ENCODE measurements at places on chromosomes 13 and 19.
A peak's percentile ranks its signal among the peaks of the same experiment; 100 is the strongest.

GRCh38 chr19:10290357-10290875 is 664 bp downstream of the ICAM5 start:
- DNase-seq, result no peak

DNA sequence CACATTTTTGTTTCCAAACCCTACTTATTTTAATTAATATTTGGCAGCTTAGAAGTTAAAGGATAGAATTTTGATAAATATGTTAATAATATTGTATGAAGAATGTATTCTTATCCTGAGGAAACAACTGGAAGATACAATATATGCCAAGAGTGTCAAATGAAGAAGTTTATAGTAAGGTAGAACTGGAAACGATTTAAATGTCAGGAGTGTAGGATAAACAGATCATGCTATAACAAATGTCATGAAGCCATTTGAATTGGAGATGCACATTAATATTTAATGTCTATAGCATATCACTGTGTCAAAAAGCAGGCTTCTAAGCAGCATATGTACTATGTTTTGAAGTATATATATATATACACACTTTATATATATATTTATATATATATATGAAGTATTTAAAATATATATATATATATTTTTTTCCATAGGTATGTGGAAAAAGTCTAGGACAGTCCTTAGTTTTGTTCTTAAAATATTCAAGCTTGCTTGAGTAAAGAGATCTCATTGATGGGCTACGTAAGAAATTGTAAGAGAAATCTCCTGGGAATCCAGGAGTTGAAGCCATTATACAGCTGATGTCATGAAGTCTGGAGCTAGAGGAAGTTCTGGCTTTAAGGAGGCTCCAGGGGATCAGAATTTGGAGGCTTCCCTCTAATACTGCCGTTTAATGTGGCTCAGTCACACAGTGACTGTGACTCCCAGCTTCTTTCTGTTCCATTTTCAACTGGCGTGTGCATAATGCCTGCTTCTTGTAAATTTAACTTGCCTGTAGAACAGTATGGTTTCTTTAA is 79.9 kb upstream of the MYCBP2 start:
- no peak for DNase-seq

GRCh38 chr19:18254546-18255503 is 19.4 kb downstream of the IQCN start:
- DNase-seq, result no peak

GRCh38 chr13:45851171-45851921 is at the start of gene SIAH3:
Gene SIAH3 (minus strand): TSS chr13:45851753. CDS start chr13:45851629, 124 bp downstream.
- DNase-seq, result no peak

GRCh38 chr19:14271840-14272239 is 65.9 kb upstream of the ADGRL1 start:
- DNase-seq, result no peak

GRCh38 chr19:44741841-44742329 is 6.6 kb upstream of the BCL3 start:
- DNase-seq, result peak; percentile 93

DNA sequence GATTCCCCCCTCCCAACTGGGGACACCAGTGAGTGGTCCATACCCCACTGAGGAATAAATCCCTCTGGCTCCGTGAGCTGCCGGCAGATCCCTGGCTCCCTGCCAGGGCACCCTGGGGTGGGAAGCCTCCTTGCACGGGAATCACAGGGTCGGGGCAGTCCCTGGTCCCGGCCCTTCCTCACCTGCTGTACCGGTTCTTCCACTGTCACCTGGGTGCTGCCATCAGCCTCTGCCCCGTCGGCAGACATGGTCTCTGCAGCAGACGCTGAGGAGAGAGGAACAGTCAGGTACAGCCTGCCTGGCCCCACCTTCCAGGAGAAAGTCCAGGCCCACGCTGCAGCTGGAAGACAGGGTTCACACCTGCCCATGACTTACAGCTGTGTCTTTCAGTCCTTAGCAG is 6.3 kb downstream of the PLIN3 start:
- DNase-seq, result no peak

DNA sequence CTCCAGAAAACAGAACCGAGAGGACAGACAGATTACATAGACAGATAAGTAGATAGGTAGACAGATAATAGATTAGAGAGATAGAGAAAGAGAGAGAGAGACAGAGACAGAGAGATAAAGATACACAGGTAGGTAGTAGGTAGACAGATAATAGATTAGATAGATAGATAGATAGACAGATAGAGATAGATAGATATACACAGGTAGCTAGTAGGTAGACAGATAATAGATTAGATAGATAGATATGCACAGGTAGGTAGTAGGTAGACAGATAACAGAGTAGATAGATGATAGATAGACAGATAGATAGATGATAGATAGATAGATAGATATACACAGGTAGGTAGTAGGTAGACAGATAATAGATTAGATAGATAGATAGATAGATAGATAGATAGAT is 10.1 kb downstream of the FFAR2 start:
- DNase-seq, result no peak

DNA sequence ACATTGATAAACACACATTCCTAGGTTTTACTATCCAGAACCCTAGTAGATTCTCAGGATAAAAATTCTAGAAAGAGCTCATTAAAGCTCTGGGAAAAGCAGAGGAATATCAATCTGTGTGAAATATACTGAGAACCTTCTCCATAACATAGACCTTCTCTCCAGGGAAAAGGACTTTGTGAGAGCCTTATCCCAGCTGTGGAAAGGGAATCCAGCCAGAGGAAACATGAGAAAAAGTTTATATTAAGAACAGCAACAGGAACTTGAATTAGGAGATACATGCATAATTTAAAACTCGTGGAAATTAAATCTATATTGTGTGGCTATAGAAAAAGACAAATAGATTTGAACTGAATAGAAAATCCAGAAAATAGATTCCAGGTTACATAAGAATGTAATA is 1639.9 kb downstream of the EFNB2 start:
- no peak for DNase-seq

DNA sequence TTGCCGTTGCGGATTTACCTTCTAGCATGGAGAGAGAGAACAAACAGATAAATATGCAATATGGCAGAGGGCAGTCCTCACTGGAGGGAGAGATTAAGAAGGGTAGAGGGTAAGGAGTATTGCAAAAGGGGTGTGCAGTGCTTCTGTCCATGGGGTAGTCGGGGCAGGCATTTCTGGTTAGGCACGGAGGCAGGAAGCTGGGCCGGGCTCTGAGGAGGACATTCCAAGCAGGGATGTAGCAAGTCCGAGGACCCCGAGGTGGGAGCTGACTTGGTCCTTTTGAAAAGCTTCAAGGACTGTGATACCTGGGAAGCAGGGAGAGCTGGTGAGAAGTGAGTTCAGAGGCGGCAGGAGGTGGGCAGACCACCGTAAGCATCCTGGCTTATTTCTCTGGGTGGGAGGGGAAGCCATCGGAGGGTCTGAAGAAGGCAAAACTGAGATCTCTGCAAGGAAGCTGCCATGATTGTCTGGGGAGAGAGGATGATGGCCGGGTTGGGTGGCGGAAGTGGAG is 214.9 kb downstream of the FGF9 start:
- no peak for DNase-seq

DNA sequence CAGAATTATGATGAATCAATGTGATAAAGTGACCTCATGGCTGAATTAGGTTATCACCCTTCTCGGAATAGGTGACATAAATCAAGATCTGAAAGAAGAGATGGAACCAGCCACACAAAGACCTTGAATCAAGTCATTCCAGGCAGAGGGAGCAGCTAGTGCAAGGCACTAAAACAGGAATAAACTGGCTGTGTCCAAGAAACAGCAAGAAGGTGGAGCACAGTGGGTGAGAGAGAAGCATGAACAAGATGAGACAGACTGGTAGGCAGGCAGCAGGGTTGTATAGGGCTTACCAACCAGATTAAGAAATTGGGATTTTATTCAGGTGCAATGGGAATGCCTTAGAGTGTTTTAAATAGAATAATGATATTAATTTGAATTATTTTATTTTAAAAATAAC is 470.3 kb downstream of the PCDH20 start:
- no peak for DNase-seq

- DNase-seq, result no peak
These were observed 33.2 kb downstream of the CCL25 start for GRCh38 chr19:8085598-8086408.

GRCh38 chr13:46492946-46493345 is 60.0 kb upstream of the LRCH1 start:
- DNase-seq, result no peak

GRCh38 chr19:16327911-16328823 is 3.5 kb downstream of the KLF2 start:
- peak; percentile 71 for DNase-seq

DNA sequence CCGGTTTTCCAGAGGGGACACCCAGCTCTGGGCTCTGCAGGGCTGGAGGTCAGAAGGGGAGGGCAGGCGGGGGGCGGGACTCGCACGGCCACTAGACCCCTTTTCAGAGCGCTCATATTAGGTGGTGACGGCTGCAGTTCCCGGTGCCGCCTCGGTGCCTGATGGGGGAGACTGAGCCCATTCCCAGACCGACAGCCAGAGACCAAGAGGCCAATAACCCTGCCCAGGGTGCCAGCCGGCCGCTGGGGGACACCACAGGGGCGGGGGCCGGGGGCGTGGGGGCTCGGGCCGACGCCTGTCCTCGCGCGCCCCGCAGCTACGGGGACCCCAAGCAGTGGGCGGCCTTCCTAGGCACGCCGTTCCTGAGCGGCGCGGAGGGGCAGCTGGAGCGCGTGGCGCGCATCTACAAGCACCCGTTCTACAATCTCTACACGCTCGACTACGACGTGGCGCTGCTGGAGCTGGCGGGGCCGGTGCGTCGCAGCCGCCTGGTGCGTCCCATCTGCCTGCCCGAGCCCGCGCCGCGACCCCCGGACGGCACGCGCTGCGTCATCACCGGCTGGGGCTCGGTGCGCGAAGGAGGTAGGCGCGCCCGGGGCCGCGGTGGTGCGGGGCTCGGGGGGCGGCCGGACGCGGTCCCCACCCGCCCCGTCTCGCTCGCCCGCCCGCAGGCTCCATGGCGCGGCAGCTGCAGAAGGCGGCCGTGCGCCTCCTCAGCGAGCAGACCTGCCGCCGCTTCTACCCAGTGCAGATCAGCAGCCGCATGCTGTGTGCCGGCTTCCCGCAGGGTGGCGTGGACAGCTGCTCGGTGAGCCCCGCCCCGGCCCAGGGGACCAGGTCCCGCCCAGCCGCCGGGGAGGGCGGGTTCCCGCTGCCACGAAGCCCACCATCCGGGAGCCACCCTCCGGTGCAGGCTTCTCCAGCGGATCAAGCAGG is 2.4 kb downstream of the TIMM13 start:
- DNase-seq, result peak; percentile 78

GRCh38 chr13:71395053-71395452 is 472.0 kb downstream of the DACH1 start:
- no peak for DNase-seq

GRCh38 chr19:582497-583197 is 7.0 kb upstream of the HCN2 start:
- no peak for DNase-seq

DNA sequence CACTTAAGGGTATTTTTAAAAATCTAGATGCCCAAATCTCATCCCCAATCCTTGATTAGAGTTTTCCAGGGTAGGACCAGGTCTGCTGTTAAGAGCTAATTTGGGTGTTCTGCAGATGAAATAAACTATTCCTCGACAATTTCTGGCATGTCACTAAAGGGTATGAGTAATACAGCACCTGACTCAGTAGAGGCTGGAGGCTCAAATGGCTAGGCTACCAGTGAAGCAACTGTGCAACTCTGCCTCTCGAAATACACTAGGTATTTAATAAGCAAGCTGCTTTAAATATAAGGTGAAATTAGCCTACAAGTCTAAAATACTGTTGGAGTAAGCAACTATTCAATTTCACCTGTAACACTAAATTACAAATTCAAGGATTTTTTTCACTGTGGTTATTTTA is 1.5 kb downstream of the RNF6 start:
- DNase-seq, result no peak

DNA sequence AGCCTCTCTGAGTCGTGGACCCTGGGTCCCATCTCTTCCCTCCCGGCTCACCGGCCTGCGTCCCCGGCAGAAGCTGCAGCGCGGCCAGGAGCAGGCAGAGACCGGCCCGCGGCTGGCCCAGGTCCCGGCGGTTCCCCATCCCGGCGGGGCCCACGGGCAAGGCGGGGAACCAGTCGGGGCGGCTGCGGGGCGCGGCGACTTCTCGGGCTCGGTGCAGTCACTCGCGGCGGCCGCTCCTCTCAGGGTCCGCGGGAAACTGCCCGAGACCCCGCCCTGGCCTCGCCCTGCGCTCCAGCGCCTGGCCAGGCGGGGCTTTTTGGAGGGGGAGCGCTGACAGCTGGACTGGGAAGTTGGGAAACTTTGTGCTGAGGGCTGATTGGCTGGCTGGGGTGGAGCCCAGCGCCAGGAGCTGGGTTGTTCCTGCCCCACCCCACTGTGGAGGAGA is at the start of gene COL5A3:
Gene COL5A3, minus strand, starts transcription at position 258 of the 445 bp plus-strand sequence. Its CDS starts 119 bp downstream, at position 139.
- peak; percentile 76 for DNase-seq

DNA sequence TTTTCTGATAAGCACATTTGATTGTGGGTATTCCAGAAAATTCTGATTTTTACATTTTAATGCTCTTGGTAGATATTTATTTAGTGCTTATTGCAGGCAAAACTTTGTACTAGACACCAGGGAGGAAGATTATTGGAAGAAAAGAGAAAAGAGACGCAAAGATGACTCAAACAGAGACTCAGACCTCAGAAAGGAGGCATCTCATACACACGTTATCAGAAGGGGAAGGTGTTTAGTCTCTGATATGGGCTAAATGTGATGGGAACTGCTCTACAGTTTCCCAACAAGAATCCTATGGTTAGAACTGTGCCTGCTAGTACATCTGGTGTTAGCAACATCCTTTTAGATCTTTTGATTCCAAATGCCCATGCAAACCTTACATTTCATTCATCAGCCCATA is 245.6 kb downstream of the KLF5 start:
- no peak for DNase-seq

DNA sequence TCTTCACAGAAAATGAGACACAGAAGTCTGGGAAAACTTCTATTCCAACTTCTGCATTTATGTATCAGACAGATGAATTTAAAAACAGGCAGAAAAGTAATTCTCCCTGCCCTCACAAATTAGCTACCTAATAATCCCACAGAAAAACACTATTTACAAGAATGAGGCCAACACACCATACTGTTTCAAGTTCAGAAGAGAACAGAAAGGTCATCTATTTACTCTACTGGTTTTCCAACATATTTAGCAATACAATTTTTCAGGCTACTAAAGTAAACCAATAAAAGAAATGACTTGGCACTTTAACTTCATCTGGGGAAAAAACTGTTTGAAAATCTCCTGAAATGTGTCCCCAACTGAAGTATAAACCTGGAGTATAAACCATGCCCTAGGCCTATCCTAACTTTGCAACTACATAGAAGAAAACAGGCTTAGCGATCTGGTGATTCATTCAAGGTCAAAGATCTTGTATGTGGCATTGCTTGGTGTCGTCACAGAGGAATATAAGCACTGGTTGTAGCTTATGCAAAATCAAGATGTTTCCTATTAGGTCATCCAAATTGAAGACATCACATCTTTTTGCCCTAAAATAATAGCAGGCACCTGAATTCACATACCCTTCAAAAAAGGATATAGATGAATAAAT is 20.1 kb upstream of the EBPL start:
- DNase-seq, result no peak

GRCh38 chr19:45952686-45953505 is 20.8 kb downstream of the NOVA2 start:
- peak; percentile 83 for DNase-seq
